Activated CD4-positive, alpha-beta T cell treated with anti-CD3 and anti-CD28 coated beads for 24 hours (primary cell): ENCODE measurements at places on chromosomes 11 and 22.

DNA sequence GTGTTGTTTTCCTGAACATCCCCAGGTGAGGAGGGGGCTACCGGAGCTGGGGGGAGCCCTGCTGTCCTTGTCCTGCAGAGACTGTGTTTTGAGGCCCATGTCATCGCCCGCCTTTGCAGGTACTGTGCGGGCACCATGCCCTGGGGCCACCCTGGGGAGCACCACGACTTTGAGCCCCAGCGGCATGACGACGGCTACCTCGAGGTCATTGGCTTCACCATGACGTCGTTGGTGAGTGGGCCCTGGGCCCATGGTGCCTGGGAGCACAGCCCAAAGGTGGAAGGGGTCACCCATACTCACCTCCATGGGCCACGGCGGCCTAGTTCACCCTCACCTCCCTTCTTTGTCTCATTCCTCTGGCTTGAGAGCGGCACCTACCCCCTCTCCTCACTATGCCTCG, 6.7 kb upstream of the MDK start:
- no peak for DNase-seq

GRCh38 chr11:108891909-108892511, 227.1 kb downstream of the DDX10 start:
- DNase-seq: no peak

- DNase-seq: no peak
Observed at GRCh38 chr22:44221710-44222475, 41.2 kb downstream of the PARVG start.

DNA sequence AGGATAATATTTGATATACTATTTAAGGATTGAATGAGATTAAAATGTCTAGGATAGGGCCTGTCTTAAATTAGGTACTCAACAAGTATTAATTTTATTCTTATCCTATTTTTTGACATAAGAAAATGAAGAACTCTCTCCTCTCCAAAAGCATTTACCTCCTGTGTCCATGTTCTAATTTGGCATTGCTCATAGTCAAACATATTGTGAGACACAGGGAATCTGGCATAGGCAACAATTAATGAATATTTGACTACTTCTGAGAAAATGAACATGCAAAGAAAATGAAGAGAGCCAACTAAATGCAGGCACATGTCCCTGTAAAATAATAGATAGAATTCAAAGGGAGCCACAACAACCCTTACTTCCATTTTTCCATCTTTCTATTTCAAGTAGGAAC, 198.5 kb upstream of the C11orf87 start:
- DNase-seq: no peak

DNA sequence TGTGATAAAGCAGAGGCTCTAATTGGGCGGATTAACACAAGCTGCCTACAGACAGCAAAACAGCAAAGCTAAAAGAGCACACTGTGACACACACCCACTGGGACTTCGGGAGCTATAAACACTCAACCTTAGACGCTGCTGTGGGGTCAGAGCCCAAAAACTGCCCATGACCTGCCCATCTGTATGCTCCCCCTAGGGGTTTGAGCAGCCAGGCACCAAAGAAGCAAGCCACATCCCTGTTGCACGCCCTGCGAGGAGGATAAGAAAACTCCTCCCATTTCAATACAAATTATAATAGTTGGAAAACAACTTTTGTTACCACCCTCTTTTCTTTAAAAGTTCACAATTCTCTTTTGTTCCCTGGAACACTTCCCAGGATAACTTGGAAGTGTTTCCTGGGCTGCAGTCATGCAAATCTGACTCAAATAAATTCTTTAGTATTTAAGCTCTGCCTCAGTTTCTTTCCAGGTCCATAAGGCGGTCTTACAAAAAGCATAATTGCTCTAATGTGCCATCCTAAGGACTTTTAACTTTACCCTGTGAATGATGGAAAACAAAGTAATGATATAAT, 86.4 kb downstream of the DLG2 start:
- DNase-seq: no peak

DNA sequence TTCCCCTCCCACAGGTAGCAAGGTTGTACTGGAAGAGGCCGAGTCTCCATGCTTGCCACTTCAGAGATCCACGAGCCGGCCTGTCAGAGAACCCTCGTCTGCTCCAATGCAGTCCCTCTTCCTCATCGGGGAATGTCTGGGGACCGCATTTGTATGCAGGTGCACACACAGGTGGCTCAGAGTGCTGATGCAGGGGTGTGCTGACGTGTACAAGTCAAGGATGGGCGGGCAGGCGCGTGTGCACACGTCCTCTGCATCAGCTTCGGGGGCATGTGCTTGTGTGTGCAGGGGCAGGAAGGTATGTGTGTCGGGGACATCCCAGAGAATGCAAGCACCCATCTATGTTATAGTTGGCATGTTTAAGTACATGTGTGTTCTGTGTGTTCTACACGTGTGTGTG, 49.4 kb downstream of the ELFN2 start:
- DNase-seq: no peak

GRCh38 chr22:42068291-42068690, 2.3 kb downstream of the NAGA start:
- DNase-seq: no peak

DNA sequence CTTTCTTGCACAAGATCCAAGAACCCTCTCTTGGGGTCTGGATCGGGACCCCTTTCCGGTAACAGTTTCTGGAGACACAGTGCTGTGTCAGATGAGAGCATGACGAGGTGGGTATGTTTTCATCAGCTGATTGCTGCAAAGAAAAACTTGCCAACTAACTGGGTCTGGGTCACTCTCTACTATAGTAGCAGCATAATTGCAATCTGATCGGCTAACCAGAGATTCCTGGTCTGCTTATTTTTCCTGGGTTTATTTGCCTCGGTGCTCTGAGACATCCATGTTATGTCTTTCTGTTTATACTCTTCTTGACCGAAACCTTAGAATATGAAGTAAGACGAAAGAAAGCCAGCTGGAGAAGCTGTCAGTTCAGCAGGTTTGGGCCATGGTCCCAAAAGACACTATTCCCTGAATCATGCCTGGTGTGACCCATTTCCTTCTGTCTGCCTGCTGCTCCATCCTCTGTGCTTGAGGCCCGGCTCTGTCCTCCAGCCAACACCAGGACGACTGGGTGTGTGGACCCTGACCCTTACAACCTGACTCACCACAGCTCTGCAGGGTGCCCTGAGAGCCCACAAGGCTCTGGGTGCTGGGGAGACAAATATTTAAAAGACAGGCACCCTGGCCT, 24.1 kb upstream of the CLMP start:
- DNase-seq: no peak

DNA sequence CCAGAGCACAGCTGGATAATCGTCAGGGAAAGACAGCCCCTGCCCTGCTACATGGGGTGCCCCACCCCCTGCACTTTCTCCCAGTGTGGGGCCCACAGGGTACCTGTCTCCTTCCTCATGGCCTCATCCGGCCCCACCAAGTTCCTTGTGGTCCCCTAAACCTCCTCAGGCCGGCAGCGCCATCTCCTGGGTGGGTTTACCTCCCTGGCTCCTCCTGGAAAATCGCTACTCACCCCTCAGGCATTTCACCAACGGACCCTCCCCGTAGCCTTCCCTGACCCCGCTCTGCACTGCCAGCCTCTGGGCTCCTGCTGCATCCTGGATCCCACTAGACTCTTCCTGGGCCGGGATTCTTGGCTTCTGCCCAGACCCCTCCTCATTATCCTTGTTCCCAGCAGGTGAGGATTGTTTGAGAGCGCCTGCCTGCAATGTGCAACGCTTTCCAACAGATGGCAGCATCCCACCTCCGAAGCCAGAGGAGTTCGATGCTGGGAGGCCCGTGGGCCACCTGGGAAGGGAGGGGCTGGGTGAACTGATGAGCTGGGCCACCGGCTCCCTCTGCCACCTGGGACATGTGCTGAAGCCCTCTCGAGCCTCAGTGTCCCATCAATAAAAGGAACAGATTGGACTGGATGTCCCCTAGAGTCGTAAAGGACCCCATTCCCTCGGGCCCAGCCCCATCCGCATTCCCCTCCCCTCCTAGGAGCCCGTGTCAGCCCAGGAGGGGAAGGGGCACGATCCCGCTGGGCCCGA, 44.2 kb upstream of the TTLL12 start:
- DNase-seq: peak; percentile 64

DNA sequence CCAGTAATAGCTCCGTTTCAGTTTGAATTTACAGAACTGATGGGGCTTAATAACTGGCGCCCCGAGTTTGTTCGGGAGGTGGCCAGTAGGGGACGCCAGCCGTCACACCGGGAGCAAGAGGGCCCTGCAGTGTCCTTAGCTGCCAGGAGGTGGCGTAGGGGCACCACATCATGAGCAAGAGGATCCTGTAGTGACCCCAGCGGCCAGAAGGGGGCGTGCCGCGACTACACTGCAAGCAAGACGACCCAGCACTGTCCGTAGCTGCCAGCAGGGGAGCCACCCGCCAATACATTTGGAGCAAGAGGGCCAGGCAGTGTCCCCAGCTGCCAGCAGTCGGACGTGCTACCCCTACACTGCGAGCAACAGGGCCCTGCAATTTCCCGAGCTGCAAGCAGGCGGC, 663.7 kb upstream of the B3GAT1 start:
- DNase-seq: peak; percentile 39

GRCh38 chr11:68855205-68855981, 13.7 kb upstream of the CPT1A start:
- DNase-seq: no peak

DNA sequence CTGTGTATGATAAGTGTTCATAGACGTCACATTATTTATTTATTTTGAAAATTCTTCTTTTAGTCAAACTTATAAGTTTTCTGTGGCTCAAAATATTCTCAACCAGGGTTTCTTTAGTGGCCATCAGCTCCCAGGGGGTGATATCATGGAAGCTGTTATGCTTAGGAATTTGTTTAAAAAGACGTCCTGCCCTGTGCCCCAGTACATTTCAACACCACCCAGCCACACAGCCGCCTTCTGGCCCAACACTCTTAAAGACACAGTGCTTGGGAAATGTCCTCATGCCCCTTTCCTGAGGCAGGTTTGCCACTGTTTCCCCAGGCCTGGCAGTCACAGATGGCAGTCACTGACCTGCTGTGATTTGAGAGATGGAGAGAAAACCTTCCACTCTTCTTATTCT, 19.9 kb downstream of the TSKU start:
- DNase-seq: no peak

GRCh38 chr11:72100462-72100861, 2.6 kb downstream of the LAMTOR1 start:
- DNase-seq: no peak

DNA sequence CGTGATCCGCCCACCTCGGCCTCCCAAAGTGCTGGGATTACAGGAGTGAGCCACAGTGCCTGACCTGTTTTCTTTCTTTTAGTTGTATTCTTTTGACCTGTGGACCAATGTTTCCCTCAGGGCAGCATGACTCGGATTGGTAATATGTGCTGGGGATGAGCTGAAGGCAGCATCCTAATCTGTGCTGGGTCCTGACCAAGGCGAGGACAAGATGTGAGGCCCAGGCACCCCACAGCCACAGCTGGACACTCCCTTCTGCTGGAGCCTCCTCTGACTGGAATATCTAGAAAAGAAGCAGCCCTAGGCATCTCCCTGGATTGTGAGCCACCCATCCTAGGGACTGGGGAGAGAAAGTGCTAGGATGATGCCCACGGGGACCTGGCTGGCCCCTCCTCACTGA, 105.4 kb downstream of the PDE2A start:
- no peak for DNase-seq

DNA sequence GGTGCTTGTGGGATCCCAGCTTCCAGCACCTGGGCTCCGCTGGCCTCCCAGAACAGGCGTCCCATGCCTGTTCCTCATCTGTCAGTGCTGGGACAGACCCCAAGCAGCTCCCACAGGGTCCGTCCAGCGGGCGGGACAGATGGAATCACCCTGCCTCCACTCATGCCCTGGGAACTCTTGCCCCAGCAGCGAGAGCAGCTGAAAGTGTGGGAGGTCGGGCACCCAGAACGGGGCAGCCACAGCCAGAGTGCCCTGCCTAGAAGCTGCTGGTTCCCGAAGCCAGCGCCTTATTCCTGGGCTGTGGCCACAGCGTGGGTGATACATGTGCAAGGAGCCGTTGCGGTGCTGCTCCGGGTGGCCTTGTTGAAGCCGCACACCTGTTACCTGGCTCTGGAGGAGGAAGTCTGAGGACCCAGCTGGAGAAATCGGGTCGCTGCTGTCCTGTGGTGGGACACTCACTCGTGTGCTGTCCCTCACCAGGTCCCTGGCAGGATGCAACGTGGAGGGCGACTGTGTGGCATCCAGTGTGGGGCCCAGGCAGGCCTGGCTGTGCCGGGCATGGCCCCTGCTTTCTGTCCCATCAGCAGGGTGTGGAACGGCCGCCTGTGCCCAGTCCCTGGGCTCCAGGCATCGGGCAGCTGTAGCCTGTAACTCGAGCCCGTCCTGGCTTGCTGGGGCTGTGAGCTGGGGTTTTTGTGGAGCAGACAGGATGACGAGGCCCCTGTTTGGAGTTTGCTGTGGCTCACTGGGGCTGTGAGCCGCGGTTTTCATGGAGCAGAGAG, 16.2 kb downstream of the GRAMD4 start:
- no peak for DNase-seq

DNA sequence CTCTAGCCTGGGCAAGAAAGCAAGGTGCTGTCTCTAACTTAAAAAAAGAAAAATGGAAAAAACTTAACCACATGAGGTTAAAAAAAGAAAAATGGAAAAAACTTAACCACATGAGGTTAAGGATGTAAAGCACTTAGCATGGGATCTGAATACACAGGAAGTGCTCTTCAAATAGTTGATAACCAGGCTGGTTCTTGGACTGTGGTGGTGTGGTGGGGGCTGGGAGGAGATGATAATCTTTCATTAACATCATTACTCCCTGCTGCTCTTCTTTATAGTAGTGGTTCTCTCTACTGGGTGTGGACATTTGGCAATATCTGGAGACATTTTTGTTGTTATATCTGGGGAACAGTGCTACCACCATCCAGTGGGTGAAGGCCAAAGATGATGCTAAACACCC, 88.4 kb downstream of the TTC17 start:
- no peak for DNase-seq

DNA sequence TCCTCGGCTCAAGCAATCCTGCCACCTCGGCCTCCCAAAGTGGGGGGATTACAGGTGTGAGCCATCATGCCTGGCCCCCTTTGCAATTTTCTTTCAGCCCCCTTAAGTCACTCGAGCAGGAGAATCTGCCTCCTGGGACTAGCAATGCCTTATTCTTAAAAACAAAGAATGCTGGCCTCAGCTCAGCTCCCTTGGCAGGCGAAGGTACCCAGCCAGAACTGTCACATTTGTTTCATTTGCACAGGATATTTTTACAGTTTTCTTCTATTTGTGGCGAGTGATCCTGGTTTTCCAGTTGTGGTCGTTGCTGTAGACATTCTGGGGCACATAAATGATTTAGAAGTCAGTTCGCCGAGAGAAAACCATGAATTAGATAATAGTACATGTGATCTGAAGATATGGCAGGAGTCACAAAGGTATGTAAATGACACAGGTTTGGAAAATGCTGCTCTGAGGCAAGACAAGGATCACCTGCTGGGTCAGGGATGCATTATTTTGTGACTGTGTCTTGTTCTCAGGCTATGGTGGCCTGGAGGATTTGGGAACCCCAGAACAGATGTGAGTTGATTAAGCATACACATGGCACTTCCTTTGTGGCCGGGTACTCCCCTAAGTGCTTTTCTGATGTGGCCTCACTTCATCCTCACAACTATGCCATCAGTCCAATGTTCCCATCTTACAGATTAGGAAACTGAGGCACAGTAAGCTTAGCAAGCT, 51.2 kb upstream of the SLC22A12 start:
- DNase-seq: no peak
